Inflammatory macrophage treated with lipopolysaccharide for 4 hours (primary cell): ENCODE measurements at places on chromosomes 13 and 19.
A peak's percentile ranks its signal among the peaks of the same experiment; 100 is the strongest.

DNA sequence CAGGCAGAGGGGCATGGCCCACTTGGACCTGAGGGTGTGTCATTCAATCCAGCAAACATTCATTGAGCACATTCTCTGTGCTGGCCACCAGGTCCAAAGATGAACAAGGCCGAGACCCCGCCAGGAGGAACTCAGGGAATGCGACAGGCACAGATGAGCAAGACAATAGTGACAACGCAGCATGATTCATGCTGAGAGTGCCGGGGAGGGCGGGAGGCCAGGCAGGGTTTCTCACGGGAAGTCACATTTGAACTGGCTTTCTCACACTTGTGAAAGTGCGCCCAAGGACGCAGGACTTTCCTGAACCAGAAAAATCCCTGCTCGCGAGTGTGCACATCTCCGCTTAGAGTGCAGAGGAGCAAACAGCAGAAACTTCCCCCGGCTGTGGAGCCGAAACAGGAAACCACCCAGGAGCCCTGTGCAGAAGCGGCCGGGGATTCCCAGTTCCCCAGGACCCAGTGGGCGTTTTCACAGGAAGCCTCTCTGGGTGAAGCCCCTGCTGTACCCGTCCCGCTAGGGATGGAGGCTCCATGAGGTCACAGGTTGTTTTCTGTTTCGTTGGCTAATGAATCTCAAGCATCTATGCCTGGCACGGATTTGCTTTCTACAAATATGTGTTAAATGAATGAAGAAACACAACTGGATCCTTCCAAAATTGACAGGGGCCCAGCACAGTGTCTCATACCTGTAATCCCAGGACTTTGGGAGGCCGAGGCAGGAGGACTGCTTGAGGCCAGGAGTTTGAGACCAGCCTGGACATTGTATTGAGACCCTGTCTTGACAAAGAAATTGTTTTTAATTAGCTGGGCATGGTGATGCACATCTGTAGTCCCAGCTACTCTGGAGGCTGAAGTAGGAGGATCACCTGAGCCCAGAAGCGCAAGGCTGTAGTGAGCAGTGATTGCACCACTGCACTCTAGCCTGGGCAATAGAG is 68.4 kb upstream of the TM9SF2 start:
- DNase-seq, result peak; percentile 99

DNA sequence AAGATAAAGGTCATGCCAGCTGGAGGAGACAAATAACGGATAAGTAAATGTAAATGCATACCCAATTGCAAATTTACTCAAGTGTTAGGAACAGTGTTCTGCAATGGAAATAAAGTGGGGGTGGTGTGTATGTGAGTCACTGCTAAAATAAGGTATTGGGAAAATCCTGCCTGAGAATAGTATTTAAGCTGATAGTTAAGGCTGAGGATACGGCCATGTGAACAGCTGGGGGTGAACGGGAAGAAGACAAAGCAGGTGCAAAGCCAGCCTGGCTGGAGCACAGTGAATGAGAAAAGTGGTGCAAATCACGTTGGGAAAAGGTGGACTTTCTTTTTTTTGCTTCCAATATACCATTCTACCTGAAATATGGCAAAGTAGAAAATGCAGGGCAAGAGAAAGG is 242.4 kb upstream of the SLC10A2 start:
- DNase-seq, result no peak

DNA sequence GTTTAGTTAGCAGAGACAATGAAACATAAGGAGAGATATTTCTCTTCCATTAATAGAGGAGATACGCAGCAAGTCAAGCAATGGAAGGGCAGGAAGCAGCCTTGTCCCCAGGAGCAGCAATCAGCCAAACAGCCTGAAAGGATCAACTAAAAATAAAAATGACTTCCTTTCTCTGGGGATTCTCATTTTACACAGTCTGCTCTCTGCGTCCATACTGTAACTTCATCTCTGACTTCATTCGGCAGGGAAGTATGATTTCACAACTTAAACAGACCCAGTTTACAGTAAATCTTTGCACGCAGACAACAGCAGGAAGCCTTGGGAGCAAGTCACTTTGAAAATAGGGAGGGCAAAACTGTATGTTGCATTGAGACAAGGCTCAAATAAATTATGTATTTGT is 826.7 kb downstream of the DIAPH3 start:
- peak; percentile 52 for DNase-seq

- peak; percentile 88 for DNase-seq
Observed at GRCh38 chr19:10422046-10422461, 1.7 kb downstream of the PDE4A start.

DNA sequence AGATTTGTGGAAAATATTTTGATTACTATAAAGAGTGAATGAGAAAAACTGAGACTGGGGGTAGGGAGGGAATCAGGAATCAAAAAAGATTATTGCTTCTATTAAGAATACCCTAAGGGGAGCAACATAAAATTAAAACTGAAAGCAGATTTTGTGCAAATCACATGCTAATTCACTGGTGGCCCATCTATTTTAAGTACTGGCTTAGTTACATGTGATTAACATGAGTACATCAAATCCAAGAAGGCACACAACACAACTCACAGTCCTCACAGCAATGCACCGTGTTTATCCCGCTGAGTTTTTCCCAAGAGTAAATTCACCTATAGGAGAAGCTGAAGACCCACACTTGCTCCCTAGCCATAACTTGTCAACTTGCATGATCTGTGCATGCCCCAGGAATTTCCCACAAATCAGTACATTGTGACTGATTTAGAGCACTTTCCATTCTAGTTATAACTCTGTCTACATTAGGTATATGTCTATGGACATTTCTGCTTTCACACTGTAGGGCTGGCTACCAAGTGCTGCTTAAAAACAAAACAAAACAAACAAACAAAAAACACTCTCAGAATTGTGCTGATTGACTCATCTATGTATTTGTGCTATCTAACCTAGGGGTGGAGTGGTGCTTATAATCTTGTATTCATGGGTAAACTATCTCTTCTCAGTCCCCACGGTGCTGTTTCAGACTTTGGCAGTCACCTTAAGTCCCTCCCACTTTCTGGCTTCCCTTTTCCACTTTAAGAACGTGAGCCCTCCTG is 24.3 kb downstream of the AMER2 start:
- DNase-seq, result no peak

- DNase-seq, result no peak
Observed at GRCh38 chr13:39931505-39931904, 276.0 kb downstream of the COG6 start.

DNA sequence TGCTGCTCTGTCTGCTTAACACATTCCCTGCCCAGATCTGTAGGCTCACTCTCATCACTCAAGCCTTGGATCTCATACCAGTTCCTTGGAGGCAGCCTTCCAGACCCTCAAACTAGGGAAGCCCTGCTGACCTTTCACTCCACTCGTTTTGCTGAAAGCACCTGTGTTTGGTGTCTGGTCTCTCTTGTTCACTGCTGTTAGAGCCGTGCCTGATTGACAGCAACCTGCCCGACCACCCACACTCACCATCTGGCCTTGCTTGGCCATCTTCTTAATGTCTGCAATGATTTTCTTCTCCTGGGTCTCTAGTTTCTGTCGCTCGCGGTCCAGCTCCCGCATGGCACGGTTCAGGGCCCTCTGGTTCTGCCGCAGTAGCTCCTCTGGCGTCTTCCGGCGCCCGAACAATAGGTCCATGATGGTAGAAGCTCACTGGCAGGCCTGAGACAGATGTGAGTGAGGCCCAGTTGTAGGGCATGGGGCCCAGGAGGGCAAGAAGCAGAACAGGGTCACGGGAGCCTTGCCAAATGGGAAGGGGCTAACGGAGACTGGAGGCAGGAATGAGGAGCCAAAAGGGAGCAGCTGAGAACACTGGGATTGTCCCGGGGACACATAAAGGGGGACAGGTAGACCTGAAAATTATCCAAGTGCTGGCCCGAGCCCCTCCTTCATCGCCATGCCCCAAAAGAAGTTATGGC is 959 bp downstream of the CHMP2A start:
- DNase-seq, result no peak

GRCh38 chr19:38932425-38933179 is 1.9 kb downstream of the MRPS12 start:
- DNase-seq, result peak; percentile 48

DNA sequence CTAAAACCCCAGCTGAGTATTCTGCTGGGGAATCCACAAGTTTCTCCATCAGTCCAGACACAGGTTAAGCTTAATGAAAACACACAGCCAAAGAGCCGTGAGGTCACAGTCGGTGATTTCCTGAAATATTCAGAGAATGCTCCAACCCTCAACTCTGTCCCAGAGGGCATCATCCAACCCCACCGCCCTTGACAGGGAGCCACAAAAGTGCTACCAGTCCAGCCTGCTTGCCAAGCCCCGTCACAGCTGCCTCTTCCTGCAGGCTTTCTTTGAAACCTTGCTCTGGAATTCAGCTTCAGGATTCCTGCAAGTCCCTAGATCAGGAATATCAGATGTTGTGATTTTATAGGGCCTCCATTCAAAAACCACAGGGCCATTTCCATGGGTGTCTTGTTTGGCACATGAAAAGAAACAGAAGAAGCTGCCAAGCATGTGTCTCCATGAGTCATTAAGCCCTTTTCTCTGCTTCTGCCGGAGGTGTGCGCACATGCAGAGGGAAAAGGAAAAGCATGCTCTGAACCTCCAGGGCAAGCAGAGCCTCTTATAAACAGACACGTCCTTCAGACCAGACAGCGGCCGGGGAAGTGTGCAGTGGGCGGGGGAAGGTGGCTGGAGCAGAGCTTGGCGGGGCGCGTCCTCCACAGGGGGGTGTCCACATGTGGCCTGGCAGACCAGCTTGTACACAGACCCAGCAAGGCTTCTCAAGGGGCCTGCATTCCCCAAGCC is 164.7 kb downstream of the KATNAL1 start:
- no peak for DNase-seq

DNA sequence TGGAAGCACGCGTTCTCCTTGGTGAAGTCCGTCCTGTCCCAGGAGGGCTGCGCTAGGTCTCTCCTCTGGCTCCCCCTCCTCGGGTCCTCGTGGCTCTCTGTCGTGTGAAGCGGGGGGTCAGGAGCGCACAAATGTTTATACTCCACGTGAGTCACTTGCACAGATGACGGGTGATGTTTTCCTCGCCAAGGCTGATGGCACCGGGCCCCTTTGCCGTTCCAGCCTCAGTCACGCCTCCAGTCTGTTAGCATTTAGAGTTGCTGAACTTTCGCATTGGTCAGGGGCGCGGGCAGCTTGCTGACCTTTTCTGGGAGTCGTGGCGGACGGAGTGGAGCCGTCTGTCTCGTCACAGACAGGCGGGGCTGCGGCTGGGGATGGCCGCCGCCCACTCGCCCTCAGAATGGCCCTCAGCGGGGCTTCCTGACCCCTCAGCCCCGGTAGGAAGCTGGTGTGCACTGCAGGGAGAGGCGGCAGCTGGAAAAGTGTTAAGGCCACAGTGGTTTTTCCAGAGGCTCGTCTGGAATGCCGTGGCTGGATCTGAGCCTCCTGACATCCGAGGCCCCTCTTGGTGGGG is 13.7 kb downstream of the KLHL26 start:
- DNase-seq, result no peak

DNA sequence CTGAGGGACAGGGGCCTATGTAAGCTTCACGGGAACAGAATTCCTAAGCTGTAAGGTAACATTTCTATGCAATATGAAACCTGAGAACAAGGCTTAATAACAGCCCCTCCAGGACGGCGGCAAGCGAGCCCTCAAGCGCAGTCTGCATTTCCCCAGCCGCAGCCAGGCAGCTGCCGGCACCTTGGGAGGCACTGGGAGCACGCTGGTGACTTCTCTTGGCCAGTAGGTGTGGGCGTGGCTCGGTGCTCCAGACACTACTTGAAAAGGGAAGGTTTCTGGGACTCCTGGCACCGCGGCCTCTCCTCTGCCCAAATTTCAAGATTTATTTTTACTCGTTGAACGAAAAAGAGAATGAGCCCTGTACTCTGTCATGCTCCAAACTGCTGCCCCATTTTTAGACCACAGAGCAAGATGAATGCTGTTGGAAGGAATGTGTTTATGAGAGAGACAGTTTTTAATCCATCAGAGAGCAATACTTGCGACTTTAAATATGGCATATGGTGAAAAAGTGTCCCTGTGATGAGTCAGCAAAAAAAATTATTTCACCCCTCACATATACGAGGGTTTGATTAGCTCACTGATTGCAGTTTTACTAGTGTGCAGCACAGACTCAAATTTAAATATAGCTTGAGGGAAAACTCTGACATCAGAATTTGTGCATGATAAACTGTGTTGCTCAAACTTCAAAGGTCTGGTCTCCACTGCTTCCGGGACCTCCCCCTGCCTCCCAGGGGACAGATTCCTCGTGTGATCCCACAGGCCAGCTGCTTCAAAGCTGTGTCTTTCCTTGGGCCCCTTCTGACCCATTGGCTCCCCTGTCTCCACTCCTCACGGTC is 81.2 kb downstream of the COL4A2 start:
- no peak for DNase-seq

DNA sequence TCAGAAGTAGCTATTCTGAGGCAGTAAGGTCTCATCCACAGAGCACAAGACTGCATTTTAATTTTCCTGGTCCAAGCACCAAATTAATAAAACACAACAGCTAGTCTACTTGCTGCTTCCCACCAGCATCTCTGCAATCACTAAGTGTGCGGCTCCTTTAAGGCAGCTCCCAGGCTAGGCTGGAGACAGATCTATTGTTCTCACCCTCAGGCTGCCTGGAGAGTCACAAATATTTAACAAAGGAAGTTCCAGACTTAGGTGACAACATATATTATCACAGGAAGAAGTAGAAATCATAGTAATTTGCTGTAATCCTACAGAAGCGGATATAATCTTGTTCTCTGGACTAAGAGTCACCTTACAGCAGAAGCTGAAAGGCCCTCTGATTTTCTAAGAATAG is 2.2 kb upstream of the EID2 start:
- no peak for DNase-seq

DNA sequence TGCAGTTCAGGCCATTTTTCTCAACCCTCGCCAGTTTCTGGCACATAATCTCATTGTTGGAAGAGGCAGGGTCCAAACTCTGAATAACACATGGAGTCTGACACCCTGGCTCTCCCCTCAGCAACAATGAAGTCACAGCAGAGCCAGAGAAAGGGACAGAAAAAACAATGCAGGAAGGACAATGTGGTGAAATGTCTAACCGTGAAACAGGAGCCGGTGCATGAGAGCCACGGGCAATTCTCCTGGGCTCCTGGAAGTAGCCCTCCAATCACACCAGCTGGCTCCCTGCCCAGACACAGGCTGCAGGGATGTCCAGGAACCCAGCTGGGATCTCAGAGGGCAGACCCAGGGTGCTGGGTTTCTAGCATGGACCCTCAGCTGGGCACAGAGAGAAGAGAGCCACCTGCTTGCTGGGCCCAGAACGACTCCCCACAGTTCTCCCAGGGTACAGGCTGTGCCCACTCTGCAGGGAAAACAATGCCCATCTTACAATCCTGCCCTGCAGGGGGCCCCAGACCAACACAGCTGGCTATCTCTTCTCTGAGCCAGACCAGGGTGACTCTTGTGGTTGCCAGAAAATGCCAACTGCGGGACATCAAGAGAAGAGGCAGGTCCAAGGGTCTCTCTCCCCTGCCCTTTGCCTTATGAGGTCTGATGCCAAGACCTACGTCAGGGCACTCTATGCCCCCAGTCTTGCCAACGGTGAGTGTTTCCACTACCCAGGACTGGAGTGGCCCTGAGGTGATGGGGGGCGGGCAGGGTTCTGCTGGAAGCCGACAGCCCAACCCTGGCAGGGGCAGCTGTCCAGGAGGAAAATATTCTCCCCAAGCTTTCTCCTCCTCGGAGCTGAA is 64.5 kb downstream of the CEBPG start:
- DNase-seq, result no peak

- peak; percentile 57 for DNase-seq
Observed at GRCh38 chr13:47175172-47175866, 278.5 kb upstream of the HTR2A start.

GRCh38 chr19:43651758-43652545 is 12.3 kb upstream of the CADM4 start:
- DNase-seq, result no peak

- DNase-seq, result peak; percentile 81
Observed at GRCh38 chr19:12792051-12792852, 966 bp downstream of the JUNB start.

- DNase-seq, result no peak
Observed at GRCh38 chr13:109156181-109156935, 526.9 kb downstream of the MYO16 start.
